Activated T-helper 1 cell treated with anti-CD3 and anti-CD28 coated beads, Interleukin-2, amount 50 U/mL, for 16 hours (primary cell): ENCODE measurements at places on chromosomes 3 and 15.

DNA sequence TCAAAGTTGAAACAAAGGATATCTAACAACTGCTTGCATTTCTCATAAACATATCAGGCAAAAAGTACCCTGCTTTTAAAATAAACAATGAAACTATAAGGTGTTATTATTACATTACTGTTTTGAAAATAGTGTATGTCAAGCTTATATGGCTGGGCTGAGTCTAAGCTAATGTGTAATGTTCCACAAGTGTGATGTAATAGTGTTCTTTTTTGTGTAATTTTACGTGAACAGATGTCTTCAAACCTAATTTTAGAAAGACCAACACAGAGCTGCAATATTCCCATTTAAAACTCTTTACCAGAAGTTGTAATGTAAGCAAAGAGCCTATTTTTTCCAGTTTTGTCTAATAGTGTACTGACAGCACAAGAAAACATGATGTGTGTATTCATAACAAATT, 34.0 kb downstream of the MINDY2 start:
- no peak for DNase-seq

DNA sequence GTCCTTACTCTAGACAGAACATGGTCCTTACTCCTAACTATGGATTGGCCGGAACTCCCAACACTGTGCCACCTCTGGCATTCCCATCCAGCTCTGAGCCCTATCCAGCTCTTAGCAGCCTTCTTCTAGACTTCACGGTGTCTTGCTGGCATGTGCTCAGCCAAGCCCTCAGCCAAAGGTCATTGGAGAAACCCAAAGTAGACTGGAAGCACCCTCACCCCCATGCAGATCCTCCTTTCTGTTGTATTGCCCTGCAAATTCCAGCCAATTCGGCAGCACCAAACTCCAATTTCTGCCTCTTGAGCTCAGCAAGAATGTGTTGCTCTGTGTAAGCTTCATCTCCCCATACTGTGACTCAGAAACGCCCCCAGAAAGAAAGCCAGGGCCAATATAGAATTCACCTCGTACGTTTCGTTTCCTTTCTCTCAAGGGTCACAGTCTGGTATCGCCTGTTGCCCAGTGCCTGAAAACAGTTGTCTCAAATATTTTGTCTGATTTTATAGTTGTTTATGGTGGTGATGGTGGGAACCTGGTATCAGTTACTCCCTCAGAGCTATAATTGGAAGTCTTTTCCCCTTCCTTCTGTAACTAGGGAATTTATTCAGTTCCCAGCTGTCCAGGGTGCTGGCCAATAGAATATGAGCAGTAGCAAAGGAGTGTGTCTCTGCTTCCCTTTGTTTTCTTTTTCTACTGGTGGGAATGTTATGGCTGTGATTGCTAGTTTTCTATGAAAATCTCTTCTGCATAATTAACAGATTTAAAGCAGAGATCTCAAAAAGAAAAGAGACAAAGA, 28.4 kb upstream of the EPHB3 start:
- no peak for DNase-seq

- DNase-seq = no peak
Observed at GRCh38 chr15:72813345-72814004, 29.9 kb upstream of the ADPGK start.

GRCh38 chr3:52532838-52533622, 627 bp downstream of the NT5DC2 start:
- DNase-seq = no peak

GRCh38 chr3:147189016-147189415, 217.3 kb downstream of the ZIC4 start:
- DNase-seq = no peak

DNA sequence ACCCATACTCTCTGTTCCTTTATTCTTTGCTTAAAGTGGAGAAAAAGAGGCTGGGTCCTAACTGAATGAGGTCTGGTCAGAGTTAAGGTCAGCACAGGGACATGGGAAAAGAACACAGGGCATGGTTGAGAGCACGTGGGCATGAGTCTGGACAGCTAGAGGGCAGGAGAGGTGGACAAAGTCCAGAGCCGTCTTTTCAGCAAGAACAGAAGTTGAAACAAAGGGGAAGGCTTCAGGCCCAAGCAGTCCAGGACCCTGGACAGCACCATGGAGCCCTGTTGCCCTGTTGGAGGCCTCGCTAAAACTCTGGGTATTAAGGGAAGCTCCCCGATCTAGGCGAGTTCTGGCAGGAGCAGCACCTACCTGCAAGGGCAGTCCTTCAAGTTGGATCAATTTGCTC, 50.7 kb downstream of the XYLB start:
- no peak for DNase-seq

GRCh38 chr3:123724306-123724705, 139.5 kb upstream of the HACD2 start:
- no peak for DNase-seq

- no peak for DNase-seq
Observed at GRCh38 chr15:62647843-62648505, 394.6 kb upstream of the TPM1 start.

- DNase-seq = no peak
Observed at GRCh38 chr3:151600783-151601182, 132.9 kb upstream of the AADACL2 start.

- DNase-seq = no peak
Observed at GRCh38 chr3:130606336-130606735, 89.4 kb downstream of the COL6A6 start.

- no peak for DNase-seq
Observed at GRCh38 chr15:60523056-60523455, 44.1 kb upstream of the ICE2 start.

DNA sequence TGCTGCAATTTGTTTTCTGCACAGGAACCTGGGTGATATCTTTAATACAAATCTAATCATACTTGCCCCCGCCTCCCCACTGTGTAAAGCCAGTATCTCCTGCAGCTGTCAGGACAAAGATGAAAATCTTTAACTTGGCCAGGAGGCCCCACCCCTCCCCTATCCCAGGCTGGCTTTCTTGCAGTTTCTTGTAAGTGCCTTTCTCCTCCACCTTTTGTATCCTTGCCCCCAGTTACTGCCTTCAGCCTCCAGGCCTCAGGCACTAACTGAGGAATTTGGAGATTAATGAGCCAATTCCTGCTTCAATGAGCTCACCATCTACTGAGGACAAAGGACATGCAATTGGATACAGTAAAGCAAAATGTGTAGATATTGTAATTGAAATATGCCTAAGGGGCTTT, 6.5 kb downstream of the GCSAM start:
- no peak for DNase-seq

DNA sequence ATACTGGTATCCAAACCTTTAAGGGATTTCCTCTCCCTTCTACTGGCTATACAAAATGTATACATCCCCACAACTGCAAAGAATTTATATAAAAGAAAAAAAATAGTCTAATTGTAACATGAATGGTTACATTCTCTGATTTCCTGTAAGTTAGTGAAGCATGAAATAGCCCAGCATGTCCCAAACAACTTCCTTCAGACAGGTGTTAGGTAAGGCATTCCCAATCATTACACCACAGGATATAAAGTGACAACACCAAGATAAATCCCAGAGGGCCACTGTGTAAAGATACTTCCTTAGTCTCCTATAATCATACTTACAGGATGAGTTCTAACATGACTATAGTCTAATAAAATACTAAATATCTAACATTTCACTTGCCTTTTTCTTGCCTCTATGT, 7.6 kb downstream of the CMTM6 start:
- DNase-seq = no peak

- no peak for DNase-seq
Observed at GRCh38 chr3:25854214-25854613, 64.3 kb downstream of the OXSM start.

GRCh38 chr15:58535337-58535736, 103.5 kb downstream of the LIPC start:
- DNase-seq = no peak

GRCh38 chr3:13623101-13623654, 74.3 kb downstream of the FBLN2 start:
- DNase-seq = no peak

DNA sequence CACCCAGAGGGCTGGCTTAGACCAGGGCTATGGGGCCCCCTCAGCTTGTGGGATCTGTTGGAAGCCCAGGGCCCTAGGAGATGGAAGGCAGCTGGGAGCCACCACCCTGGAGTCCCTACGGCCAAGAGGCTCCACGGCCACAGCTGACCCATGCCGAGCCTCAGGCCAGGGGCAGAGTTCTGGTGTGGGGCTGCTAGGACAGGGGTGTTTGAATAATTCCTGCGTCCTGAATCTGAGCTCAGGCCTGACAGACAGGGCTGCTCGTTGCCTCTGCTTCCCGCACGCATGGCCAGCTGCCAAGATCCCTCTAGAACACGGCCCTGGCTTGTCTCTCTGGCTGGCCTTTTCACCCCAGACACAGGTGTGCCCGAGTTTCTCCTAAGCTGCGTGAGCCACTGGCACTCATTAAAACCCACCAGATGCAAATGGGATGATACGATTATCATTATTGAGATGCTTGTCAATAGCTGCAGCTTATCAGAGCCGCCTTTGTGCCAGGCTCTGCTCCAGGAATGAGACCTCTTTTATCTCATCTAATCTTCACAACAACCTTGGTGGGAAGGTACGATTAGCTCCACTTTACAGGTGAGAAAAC, 70.2 kb downstream of the EFCAB12 start:
- no peak for DNase-seq

GRCh38 chr3:119580067-119580760, 922 bp downstream of the ADPRH start:
- DNase-seq = no peak

DNA sequence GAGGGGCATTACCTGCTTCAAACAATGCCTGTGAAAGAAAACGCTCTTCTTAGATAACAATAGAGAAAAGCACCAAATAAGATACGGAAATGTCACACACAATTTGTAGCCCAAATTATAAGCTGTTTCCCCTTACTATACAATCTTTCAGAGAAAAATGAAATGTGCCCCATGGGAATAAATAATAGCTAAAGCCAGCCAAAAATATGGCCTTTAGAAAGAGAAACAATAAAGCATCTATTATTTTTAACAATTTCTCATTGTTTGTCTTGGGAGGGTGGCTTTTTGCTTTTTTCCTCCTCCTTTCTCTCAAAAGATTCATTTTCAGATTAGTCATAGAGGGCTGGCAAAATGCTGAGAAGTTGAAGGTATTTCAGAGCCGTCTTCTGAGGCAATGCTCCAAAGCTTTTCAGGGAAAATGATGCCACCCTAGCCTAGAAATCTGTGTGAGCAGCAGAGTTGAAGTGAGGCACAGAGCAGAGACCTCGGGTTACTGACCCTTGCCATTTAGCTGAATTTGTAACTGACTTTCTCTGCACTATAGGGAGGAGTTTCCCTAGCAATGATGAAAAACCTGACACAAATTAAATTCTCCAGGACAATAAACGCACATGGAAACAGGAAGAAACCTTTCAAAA, 86.3 kb upstream of the PRICKLE2 start:
- no peak for DNase-seq

DNA sequence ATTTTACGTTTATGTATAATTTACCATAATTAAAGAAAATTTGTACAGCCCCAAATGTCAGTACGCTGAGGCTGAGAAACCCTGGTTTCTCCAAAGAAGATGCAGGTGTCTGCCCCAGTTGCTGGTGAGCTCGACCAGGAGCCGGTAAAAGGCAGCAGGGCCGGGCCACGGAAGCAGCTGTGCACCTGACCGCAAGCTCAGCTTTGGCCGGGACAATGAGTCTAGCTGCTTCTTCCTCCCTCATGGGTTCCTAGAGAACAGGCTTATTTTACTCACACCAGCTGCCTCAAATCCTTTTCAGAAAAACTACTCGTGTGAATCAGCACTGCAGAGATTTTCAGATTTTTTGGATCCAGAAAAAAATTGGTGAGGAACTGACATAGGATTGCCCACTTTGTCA, 18.0 kb upstream of the ZXDC start:
- no peak for DNase-seq

- no peak for DNase-seq
Observed at GRCh38 chr15:58138106-58138505, at the start of gene AQP9. TSS of gene AQP9 (plus strand) at chr15:58138381. CDS start at chr15:58138566, 185 bp downstream.

DNA sequence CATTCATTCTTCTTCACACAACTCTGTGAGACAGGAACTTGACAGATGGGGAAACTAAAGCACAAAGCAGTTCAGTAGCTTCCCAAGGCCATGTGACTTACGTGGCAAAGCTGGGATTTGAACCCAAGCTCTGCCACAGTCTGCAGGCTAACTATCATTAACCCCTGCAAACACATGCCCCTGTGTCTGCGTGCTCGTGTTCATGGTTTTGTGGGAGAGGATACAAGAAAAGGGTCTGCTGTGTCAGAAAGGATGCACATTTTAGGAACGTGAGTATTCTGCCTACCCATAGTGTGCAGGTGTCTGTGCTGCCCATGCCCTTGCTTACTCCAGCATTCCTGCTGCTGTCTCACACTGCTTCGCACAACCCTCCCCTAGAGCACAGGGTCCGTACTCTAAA, 137.0 kb downstream of the CHDH start:
- no peak for DNase-seq

- DNase-seq = no peak
Observed at GRCh38 chr3:5254281-5255048, 67.0 kb downstream of the EDEM1 start.

GRCh38 chr3:13452490-13453335, 27.4 kb upstream of the HDAC11 start:
- DNase-seq = no peak

GRCh38 chr15:66298803-66299251, 5.5 kb downstream of the DIS3L start:
- no peak for DNase-seq

- no peak for DNase-seq
Observed at GRCh38 chr3:56974247-56974930, 86.1 kb upstream of the SPATA12 start.

DNA sequence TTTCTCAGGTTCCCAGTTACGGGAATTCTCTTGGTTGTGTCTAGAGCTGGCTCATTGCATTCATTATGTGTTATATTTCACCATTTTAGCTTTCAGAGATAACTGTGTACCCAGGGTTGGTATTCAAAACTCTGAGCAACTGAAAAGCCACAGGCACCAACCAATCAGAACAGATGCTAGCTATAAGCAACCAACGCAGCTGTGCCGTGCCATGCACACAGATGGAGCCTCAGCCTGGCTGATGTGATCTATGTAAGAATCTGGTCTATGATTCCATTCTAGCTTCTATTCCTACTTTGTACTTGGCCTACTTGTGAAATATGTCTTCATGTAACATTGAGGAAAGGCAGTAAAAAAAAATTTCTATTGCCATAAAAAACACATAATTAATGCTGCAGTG, 95.0 kb upstream of the CCDC80 start:
- no peak for DNase-seq

DNA sequence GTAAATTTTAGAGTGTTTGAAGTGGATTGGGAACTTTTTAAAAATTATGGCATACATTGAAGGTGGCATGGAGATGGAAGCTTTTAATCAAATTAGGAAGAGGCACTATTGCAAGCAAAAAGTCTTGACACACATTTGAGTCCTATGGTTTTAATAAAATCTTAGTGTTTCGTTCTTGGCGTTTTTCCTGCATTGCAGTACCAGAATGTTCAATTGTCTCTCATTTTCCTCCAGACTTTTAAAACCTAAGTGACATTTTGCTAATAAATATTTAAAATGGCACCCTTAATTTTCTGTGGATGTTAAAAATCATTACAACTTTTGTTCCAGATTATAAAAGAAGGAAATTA, 2.2 kb downstream of the TGFBR2 start:
- DNase-seq = no peak

GRCh38 chr3:126667631-126668449, 12.9 kb upstream of the TXNRD3 start:
- no peak for DNase-seq

GRCh38 chr15:40856746-40857145, 12.9 kb downstream of the SPINT1 start:
- no peak for DNase-seq
